Type B pancreatic cell (in vitro differentiated cells): ENCODE measurements at places on chromosomes 2 and 18. TPM values are rescaled to one million over a fixed set of nuclear protein-coding genes. Genes with fewer than 3 reads are reported as not detected.

POTEI gene
- 2.1 and 3.9 TPM in 2 replicates for total RNA-seq

ERFE gene
- 0.29 and 3.8 TPM in 2 replicates for total RNA-seq

CRYGD gene
- not detected in 2 replicates for total RNA-seq

SLC19A3 gene
- 6.4 and 20.5 TPM in 2 replicates for total RNA-seq

GPR148 gene
- 0.48 and 2.2 TPM in 2 replicates for total RNA-seq

UGT1A8 gene
- total RNA-seq = 0.17 TPM in 1 of 2 replicates, not detected in the other

SAG gene
- total RNA-seq = 0.43 TPM in 1 of 2 replicates, not detected in the other

- H3K27ac ChIP-seq = no peak overlapping the region
- H3K4me3 ChIP-seq = no peak overlapping the region
- DNase-seq = no peak
- no peaks in the 10 kb centered on the region for H3K36me3 ChIP-seq
These were observed 1142.3 kb upstream of the FANCL start for GRCh38 chr2:59383473-59383872.

- H3K36me3 ChIP-seq = peaks cover 4% of the 10 kb centered on the region
- no peak for DNase-seq
- no peak overlapping the region for H3K27ac ChIP-seq
- H3K4me1 ChIP-seq = no peaks in the 10 kb centered on the region
- H3K27me3 ChIP-seq = peaks cover 3% of the 10 kb centered on the region
These were observed 23.9 kb upstream of the GPR155 start for GRCh38 chr2:174510583-174511189.

- no peak for DNase-seq
- peaks cover 26% of the 10 kb centered on the region for H3K36me3 ChIP-seq
- H3K4me3 ChIP-seq = no peak overlapping the region
- H3K27ac ChIP-seq = peak overlapping the region; percentile 61
- H3K27me3 ChIP-seq = peaks cover 5% of the 10 kb centered on the region
- peaks cover 3% of the 10 kb centered on the region for H3K4me1 ChIP-seq
These were observed 28.3 kb upstream of the TOGARAM2 start for GRCh38 chr2:28952836-28953211.

DNA sequence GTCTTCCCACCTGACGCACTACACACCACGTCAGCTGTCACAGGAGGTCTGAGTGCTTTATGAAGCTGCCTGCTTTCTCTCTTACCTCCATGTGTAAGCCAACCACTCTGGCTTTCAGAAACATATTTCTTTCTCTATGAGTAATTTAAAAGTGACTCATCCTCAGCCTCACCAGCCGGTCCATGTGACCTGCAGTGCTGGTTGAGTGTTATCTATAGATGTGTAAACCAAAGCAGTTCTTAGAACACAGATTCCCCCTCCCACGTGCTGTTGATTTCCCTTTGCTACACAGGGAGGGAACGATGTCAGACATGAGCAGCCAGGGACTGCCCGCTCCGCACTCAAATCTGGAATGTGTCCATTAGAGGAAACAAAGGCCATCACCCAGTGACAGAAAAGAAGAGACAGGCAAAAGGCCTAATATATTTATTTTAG is 157.8 kb downstream of the BCL2 start:
- no peaks in the 10 kb centered on the region for H3K27me3 ChIP-seq
- DNase-seq = no peak
- peak overlapping the region; percentile 65 for H3K27ac ChIP-seq
- peaks cover 37% of the 10 kb centered on the region for H3K4me1 ChIP-seq
- H3K36me3 ChIP-seq = peaks cover 14% of the 10 kb centered on the region
- H3K4me3 ChIP-seq = peak overlapping the region; percentile 72

GRCh38 chr18:427005-427404 is 73.5 kb downstream of the COLEC12 start:
- no peak overlapping the region for H3K4me3 ChIP-seq
- DNase-seq = no peak
- no peaks in the 10 kb centered on the region for H3K27me3 ChIP-seq
- H3K27ac ChIP-seq = peak overlapping the region; percentile 25

- peaks cover 3% of the 10 kb centered on the region for H3K4me1 ChIP-seq
- no peaks in the 10 kb centered on the region for H3K36me3 ChIP-seq
- peaks cover 18% of the 10 kb centered on the region for H3K27me3 ChIP-seq
- H3K27ac ChIP-seq = no peak overlapping the region
These were observed 55.7 kb upstream of the OTOF start for GRCh38 chr2:26533661-26534060.

DNA sequence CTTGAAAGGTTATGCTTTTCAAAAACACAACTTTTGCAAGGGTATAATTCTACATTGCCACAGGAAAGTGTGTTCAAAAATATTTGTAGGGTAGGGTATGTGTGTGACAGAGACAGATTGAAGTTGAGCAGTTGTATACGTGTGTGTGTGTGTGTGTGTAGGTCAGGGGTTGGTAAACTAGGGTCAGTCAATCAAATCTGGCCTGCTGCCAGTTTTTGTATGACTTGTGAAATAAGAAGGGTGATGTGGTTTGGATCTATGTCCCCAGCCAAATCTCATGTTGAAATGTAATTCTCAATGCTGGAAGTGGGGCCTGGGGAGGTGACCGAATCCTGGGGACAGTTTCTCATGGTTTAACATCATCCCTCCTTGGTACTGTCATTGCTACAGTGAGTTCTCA is 148.2 kb downstream of the CERS6 start:
- H3K4me3 ChIP-seq = no peak overlapping the region
- H3K4me1 ChIP-seq = peaks cover 12% of the 10 kb centered on the region
- H3K27ac ChIP-seq = no peak overlapping the region
- no peaks in the 10 kb centered on the region for H3K27me3 ChIP-seq
- DNase-seq = no peak
- peaks cover 45% of the 10 kb centered on the region for H3K36me3 ChIP-seq
